ENCODE measurements at places on chromosomes 1 and 21.

- no peak for DNase-seq
Observed at GRCh38 chr1:81551946-81552345, 248.8 kb upstream of the ADGRL2 start.

DNA sequence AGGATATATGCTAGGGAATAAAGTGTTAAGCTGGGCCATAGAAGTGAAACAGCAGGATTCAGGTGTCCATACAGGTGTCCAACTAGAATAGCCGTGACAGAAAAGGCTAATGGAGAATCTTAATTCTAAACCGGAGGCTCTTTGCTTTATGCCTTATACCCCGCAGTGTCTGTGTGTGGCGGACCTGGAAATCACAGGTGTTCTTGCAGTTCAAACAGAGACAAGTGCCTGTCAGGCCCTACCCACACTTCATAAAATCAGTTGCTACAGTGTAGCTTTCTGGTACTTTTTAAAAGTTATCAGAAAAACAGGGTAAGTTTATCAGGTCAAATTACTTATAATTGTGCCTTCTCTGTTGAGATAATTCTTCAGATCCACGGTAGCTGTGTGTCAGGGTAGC, 293.9 kb downstream of the LRRC7 start:
- no peak for DNase-seq

GRCh38 chr1:186865253-186865652, 36.5 kb downstream of the PLA2G4A start:
- DNase-seq = no peak

- no peak for DNase-seq
Observed at GRCh38 chr1:15170071-15170470, 16.5 kb downstream of the TMEM51 start.

- DNase-seq = no peak
Observed at GRCh38 chr1:203280061-203280460, 25.3 kb upstream of the BTG2 start.

- DNase-seq = no peak
Observed at GRCh38 chr1:110138956-110139355, 11.3 kb upstream of the SLC6A17 start.

- peak; percentile 65 for DNase-seq
Observed at GRCh38 chr21:38267136-38267755, 10.5 kb downstream of the KCNJ15 start.

DNA sequence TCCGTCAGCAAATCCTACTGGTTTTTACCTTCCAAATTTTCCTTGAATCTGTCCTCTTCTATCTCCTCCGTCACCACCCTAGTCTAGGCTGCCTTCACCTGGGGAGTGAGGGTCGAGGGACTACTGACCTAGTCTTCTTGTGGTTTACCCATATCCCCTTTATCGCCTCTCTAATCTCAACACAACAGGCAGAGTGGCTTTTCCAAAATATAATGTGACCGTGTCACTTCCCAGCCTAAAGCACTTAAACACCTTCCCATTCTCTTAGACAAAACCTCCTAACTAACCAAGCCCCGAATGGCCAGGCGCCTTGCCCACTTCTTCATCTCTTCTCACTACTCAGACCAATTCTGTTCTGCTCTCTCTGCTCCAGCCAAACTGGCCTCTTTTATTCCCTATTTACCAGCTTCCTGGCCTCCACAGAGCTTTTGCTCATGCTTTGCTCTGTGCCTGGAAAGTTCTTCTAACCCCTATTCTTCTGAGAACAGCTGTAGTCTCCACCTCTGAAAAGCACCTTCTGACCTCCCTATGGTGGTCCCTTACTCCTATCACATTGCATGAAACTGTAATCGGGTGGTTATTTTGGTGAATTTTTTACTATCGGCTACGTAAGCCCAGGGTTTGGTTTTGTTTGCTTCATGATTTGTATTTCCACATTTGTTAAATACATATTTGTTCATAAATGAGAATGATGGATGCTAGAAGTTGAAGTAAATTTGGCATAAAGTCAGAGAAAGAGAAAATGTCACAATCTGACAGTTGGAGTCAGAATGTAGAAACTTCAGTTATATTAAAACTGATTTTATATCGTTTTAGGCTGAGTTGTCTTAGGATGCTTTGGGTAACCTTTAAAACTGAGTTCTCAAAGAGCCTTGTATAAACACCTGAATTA, 1.2 kb upstream of the NBPF1 start:
- DNase-seq = no peak
